Fibroblast of skin of scalp (primary cell): ENCODE measurements at places on chromosomes 3 and 15.

DNA sequence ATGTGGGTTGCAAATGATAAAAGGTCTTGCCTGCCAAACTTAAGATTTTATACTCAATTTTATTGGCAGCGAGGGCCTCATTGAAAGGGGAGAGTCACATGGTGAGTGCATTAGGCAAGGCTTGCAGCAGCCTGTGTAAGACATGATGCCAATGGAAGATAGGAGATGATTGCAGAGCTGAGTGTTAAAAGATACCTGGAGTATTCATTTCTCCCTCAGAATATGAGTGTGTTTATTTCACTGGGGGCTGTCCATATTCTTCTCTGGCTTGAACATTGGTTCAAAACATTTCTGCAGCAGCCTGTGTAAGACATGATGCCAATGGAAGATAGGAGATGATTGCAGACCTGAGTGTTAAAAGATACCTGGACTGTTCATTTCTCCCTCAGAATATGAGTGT, 165.2 kb upstream of the NUDT16 start:
- DNase-seq: no peak

- no peak for DNase-seq
Observed at GRCh38 chr3:75101329-75102147, 487.1 kb upstream of the CNTN3 start.

- DNase-seq: no peak
Observed at GRCh38 chr15:58407236-58407775, 24.5 kb upstream of the LIPC start.

- DNase-seq: no peak
Observed at GRCh38 chr3:71175691-71176365, 407.7 kb downstream of the FOXP1 start.

DNA sequence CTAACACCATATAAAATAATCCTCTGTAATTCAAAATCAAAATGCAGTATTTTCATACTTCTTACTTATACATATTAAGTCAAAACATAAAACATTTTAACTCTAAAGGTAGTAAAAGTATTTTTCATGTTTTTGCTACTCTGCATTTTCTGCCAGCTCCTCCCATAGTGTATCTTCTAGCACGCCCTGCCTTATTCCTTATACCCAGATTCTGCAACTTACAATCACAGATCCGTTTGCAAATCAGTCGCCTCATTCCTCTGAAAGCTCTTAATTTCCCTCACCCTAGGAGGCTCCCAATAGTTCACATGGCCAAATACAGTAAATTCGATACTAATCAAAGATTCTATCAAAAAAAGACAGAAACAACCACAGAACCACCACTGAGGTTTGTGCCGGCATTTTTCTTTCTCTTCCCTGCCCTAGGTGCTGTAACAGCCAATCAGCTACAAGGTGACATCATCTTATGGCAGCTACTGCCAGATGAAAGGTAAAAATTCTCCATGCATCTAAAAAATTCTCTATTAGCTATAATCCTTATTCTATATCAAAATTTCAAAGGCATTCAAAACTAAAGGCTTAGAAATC, 72.9 kb downstream of the CLASP2 start:
- DNase-seq: peak; percentile 9

- DNase-seq: no peak
Observed at GRCh38 chr15:50790778-50791453, 25.4 kb upstream of the SPPL2A start.

GRCh38 chr15:62569460-62570404, 404.6 kb upstream of the C2CD4B start:
- DNase-seq: peak; percentile 83
